ENCODE measurements at places on chromosomes 2 and 18.

DNA sequence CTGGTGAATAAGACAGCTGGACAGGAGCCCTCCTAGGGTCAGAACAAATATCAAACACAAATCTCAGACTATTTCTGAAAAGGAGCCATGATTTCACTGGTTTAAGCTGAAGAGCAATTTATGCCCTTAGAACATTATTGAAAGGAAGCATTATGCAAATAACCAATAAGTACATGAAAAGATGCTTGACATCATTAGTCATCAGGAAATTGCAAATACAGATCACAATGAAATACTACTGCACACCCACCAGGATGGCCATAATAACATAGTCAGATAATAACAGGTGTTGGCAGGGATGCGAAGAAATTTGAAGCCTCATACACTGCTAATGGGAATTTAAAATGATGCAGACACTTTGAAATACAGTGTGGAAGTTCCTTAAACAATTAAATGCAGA is 176.4 kb upstream of the RAB6C start:
- no peak for DNase-seq

DNA sequence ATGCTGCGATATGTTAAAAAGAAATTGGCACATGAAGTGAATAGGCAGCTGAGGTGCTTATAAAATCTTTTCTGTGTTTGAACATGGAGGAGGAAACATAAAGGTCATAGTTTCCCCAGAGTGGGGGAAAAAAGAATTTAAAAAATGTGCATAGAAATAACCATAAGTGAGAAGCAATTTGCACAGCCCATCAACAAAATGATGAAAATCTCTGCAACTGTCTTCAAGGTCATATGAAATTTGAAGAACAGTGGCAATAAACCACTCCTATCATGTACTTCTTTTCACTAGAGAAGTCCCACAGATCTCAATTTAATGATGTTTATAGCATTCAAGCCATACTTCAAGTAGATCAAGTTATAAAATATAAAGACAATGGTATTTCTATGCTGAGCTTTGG is 46.7 kb upstream of the ZNF804A start:
- DNase-seq, result no peak

- DNase-seq, result no peak
Observed at GRCh38 chr18:55763805-55764204, 175.8 kb upstream of the TCF4 start.

DNA sequence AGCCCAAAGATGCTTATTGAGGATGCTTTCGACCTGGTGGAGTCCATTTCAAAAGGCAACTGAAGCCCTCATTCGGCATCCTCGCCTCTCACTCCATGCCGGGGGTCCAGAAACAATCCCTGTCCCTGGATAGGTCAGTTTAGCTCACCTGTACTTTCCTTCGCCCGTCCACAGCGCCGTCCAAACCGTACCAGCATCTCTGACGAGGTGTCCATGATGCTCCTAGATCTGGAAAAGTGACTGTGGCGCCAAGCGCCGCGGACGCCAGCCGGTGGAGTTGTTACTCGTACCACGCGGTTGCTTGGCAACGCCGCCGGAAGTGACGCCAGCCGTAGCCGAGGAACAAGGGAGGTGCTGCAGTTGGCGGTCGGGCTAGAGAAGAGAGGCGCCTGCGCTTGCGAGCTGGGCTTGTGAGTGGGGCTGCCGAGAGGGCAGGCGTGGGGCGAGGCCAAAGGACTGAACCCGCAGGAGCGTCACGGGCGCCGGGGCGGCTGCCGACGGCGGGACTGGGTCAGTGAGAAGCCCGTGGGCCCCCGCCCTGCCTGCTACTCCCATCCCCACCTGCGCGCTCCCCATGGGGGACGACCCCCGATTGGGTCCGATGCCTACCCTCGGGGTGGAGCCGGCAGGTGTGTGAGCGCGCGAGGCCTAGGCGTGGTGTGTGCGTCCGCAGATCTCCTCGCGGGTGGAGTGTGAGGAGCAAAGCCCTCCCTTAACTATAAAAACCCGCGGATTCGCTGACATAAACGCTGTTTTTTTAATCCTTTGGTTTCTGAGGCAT is at the start of the genes CFAP210 and PHOSPHO2:
Gene CFAP210 (minus strand): TSS at position 293 of the 781 bp plus-strand sequence. CDS start 78 bp downstream, at position 215.
Gene PHOSPHO2 (plus strand): TSS at position 357 of the 781 bp plus-strand sequence. CDS start 6,503 bp downstream, outside the sequence.
- DNase-seq, result peak; percentile 99

DNA sequence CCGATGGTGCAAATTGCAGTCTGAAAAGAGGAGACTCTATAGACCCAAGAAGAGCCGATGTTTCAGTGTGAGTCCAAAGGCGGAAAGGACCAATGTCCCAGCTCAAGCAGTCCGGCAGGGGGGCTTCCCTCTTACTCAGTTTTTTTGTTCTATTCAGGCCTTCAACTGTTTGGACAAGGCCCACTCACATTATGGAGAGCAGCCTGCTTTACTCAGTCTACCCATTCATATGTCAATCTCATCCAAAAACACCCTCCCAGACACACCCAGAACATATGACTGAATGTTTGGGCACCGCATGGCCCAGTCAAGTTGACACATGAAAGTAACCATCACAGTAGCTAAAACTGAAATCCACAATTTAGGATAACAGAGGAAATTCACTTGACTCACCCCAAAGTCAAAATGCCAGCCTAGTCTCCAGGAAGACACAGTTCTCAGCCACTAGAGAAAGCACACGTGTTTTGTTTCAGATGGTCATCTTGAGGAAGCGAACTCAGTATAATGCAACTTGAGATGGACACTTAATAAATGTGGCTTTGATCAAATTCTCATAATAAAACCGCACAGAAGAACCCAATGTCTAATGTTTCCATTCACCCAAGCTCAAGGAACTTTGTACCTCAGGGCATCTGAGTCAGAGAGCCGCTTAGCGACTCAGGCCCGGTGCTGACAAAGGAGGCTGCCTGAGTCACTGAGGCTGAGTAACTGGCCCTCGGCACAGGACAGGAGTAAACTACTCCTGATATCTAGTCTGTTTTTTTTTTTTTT is 2.4 kb downstream of the FHL2 start:
- DNase-seq, result no peak

GRCh38 chr2:218083352-218083676 is 14.3 kb downstream of the RUFY4 start:
- no peak for DNase-seq

DNA sequence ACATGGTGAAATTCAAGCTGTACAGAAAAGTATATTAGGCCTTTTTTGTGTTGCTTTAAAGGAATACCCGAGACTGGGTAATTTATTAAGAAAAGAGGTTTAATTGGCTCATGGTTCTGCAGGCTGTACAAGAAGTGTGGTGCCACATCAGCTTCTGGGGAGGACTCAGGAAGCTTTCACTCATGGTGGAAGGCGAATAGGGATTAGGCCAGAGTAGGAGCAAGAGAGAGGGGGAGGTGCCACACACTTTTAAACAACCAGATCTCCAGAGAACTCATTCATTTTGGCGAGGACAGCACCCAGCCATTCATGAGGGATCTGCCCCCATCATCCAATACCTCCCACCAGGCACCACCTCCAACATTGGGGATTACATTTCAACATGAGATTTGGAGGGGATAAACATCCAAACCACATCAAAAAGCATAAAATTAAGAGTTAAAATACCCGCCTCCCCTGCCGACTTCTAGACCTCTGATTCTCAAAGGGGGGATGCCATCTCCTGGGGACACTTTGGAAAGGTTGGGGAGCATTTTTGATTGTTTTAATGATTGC is 15.1 kb upstream of the LIPG start:
- DNase-seq, result no peak

Data from activated CD4-positive, alpha-beta T cell treated with anti-CD3 and anti-CD28 coated beads, Interleukin-2, amount 50 U/mL, for 1 hour (primary cell).